ENCODE measurements at places on chromosomes 13 and 19.

DNA sequence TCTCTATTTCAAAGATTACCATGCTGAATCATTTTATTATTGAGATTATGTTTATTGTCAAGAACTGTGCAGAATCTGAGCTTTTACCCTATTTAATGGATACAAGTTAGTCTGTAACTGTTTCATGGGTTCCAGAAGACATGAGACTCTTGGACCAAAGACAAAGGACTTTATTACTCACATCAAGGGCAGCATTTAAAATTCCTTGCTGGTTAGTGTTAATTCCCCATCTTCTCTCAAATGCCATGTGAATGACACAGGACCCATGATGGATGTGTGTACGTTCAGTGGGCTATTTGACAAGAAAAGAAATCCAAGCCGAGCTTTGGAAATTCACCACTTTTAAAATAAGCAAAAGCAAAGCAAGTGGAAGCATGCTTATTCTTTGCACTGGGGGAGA, 139.9 kb downstream of the PCDH20 start:
- DNase-seq = no peak

- DNase-seq = no peak
These were observed 7.8 kb downstream of the ZNF600 start for GRCh38 chr19:52778811-52779210.

- DNase-seq = no peak
These were observed 44.8 kb downstream of the C13orf42 start for GRCh38 chr13:51066091-51066831.

DNA sequence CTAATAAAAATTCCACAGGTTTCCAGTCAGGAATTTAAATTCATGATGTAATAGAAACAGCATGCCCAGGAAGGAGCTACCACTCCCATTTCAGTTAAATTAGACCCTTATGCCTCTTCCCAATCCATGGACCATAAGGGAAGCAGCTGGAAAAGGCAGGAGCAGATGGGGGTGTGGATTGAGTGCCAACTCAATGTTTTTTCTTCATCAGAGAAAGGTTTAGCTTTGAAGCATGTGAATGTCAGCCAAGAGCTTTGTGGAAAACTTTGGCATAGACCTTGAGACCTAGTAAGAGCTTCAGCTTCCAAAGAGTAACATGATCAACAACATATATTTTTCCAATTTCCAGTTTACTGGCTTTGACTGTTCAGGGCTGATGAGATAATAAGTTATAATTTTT, 2139.9 kb downstream of the PCDH9 start:
- DNase-seq = no peak

DNA sequence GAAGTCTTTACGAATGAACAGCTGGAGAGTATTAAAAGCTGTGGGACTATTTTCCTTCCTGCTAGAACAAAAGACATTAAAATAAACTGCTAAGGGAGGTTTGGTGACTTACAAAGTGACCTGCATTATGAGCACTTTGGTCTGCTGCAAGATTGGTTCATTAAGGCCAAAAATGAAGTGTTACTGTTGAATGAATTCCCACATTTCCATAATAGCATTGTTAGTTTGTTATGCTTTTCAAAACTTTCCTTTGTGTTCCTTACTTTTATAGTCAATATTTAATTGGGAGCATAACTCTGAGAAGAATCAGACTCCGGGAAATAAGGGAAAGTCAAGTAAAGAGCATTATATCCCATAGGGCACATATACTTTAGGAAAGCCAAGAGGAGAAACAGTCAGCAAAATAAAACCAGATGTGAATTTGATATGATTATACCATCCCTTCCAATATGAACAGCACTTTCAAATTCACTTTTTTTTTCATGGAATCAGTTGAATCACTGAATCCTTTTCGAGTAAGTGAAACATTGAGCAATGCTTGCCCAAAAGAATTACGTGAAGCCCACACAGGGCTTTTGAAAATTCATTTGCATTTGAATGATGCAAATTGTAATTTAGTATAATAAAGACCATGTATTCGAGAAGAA, 112.6 kb downstream of the KCTD12 start:
- DNase-seq = no peak

DNA sequence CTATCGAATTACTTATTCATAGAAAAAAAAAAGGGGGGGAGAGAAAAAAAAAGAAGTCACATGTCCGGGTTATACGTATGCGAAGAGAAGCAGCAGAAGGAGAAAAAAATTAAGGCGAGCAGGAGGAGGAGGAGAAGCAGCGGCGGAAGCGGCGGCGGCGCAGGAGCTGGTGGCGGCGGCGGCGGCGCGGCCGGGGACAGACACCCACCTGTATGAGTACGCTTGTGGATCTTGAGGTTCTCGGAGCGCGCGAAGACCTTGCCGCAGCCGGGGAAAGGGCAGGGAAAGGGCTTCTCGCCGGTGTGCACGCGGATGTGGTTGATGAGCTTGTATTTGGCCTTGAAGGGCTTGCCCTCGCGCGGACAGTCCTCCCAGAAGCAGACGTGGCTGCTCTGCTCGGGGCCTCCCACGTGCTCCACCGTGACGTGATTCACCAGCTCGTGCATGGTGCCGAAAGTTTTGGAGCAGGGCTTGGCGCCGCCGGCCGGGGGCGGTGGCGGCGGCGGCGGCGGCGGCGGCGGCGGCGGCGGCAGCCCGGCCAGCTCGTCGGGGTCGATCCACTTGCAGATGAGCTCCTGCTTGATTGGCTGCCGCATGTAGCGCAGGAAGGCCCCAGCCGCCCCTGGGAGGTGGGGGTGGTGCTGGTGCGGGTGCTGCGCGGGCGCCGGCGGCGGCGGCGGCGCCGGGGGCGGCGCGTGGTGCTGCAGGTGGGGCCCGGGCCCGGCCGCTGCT, 1.5 kb downstream of the ZIC5 start:
- peak; percentile 62 for DNase-seq

DNA sequence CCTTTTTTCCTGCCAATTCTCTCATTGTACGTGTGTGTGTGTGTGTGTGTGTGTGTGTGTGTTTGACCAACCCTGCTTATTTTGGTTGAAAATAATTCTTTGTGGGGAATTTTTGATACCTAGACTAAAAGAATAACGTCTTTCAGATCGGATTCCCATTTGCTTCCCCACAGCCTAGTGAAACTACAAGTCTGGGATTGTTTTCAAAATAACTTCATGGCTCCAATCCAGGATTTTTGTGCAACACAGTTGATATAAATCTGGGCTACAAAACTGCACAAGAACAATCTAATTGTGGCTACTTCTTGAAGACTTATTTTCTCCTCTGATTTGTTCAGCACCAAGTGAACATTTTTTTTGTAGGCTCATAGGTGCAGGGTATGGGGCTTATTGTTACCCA, 332.8 kb upstream of the MIR17HG start:
- no peak for DNase-seq

GRCh38 chr19:38073841-38074685, 150.0 kb downstream of the DPF1 start:
- no peak for DNase-seq

GRCh38 chr19:58296104-58296503, 9.1 kb upstream of the ERVK3-1 start:
- DNase-seq = no peak

GRCh38 chr13:64782466-64782865, 2447.7 kb downstream of the PCDH9 start:
- DNase-seq = no peak

- no peak for DNase-seq
These were observed 583.1 kb downstream of the EFNB2 start for GRCh38 chr13:105952233-105952972.

DNA sequence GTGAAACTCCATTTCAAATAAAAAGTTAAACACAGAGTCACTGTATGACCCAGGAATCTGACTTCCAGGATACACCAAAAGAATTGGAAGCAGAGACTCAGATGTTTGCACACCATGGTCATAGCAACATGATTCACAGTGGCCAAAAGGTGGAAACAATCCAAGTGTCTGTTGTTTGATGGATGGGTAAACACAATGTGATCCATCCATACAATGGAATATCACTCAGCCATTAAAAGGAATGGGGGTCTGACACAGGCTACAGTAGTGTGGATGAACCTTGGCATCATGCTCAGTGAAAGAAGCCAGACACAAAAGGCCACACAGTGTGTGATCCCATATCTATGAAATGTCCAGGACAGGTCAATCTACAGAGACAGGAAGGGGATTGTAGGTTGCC, 174.3 kb downstream of the PTPRS start:
- no peak for DNase-seq

DNA sequence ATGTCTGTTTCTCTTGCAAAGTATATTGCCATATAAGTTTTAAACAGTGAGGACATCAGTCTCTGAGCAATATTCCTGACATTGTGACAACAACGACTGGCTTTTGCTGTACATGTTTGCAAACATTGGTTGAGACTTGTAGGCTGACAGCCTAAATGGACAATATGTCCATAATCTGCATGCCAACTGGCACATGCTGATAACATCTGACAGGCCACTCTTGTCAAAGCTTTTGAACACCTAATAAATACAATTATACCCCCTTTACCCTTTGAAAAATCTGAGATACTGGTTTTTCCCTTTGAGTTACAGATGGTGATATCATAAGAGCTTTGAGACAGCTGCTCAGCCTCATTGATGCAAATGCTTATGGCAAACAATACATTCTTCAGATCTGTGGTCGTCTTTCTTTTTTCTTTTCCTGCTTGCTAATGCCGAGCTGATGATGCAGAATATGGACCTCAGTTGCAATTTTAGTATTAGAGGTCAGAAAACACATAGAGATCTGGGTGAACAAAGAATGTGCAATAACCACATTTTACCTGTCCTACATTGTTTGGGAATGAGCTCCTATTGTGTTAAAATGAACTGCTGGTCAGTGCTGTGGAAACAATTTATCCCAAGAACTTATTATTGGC, 114.9 kb downstream of the RFC3 start:
- DNase-seq = no peak

- no peak for DNase-seq
These were observed 26.3 kb downstream of the ERCC5 start for GRCh38 chr13:102872131-102872530.

DNA sequence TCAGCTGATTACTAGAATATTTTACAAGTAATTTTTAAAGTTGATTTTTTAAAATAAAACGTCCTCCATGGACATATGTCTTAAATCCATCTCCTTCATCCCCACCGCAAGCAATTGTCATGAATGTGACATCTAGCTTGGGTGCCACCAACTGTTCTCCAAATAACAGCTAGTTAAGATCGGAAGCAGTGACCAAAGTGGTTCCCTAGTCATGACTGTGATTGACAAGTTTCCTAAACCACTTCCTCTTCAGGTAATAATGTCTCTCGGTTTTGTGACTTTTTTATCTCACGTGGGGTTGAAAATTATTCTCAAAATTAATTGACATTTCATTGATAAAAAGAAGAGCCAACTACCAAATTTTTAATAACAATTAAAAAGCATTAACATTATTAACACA, 135.3 kb upstream of the MIR17HG start:
- DNase-seq = no peak

- DNase-seq = peak; percentile 84
These were observed 14.2 kb downstream of the ONECUT3 start for GRCh38 chr19:1767464-1767933.

DNA sequence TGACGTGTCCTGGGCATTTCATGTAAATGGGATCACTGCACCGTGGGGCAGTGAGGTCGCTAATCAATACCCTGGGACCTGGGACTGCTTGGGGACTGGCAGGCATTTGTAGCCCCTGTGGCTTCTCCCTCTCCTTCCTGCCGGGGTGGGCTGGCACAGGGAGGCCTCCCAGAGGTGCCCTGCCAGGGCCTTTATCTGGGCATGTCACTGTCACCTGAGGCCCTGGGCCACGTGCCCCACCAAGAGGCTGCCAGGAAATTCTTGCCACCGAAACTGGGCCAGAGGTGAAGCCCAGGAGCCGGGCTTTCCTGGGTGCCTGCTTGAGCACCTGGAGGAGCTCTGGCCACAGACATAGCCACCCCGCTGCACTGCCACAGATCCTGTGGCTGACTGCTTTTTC, 1.8 kb upstream of the NMRK2 start:
- DNase-seq = no peak

- DNase-seq = no peak
These were observed 169.9 kb downstream of the VWA8 start for GRCh38 chr13:41791056-41791455.
